B cell (primary cell): ENCODE measurements at places on chromosomes 5 and 9. TPM values are rescaled to one million over a fixed set of nuclear protein-coding genes. Genes with fewer than 3 reads are reported as not detected.
A peak's percentile ranks its signal among the peaks of the same experiment; 100 is the strongest.

GRCh38 chr9:120110520-120110919 is 469.4 kb downstream of the CDK5RAP2 start:
- H3K4me3 ChIP-seq: no peak overlapping the region
- H3K27me3 ChIP-seq: no peaks in the 10 kb centered on the region
- no peak overlapping the region for H3K27ac ChIP-seq
- no peaks in the 10 kb centered on the region for H3K4me1 ChIP-seq
- no peak for DNase-seq

DNA sequence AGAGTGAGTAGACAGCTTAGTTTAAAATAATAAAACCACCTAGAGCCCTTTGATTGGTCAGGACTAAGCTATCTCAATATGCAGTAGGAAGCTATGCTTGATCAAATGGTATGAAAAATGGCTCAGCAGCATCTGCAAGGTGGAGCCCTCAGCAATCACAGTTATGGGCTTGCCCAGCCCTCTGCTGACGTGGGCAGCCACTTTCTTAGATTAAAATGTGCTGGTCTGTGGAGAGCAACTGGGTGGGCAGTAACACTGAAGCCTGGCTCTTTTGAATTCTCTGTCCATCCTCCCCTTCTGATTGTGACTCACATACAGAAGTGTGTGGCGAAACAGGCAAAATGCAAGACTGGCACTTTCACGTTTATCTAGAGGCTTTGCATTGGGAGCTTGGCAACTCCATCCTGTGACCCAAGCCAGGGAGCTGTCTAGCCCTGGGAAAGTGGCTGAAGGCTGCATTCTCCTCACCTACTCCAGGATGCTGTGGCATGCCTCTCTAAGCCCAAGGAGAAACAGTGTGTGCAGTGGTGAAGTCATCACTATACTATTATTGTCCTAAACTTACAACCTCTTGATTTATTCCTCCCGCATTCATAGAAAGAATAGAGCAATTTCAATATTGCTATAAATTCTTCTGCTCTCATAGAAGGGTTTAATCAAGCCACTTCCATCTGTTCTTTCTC is 61.1 kb downstream of the MED10 start:
- no peaks in the 10 kb centered on the region for H3K36me3 ChIP-seq
- no peak overlapping the region for H3K27ac ChIP-seq
- no peaks in the 10 kb centered on the region for H3K4me1 ChIP-seq
- no peak for DNase-seq

GRCh38 chr5:174489215-174489614 is 235.2 kb upstream of the MSX2 start:
- no peak overlapping the region for H3K4me3 ChIP-seq
- H3K4me1 ChIP-seq: no peaks in the 10 kb centered on the region
- H3K36me3 ChIP-seq: no peaks in the 10 kb centered on the region
- no peak for DNase-seq
- H3K27ac ChIP-seq: no peak overlapping the region

COMMD10 gene
- total RNA-seq: 48.2 and 48.7 TPM in 2 replicates

TBC1D2 gene
- total RNA-seq: 4.3 and 5.0 TPM in 2 replicates

GRCh38 chr9:134061688-134062371 is 6.0 kb downstream of the BRD3 start:
- no peaks in the 10 kb centered on the region for H3K27me3 ChIP-seq
- peaks cover 65% of the 10 kb centered on the region for H3K4me1 ChIP-seq
- H3K36me3 ChIP-seq: no peaks in the 10 kb centered on the region

PCDHA9 gene
- total RNA-seq: not detected in 2 replicates

DNA sequence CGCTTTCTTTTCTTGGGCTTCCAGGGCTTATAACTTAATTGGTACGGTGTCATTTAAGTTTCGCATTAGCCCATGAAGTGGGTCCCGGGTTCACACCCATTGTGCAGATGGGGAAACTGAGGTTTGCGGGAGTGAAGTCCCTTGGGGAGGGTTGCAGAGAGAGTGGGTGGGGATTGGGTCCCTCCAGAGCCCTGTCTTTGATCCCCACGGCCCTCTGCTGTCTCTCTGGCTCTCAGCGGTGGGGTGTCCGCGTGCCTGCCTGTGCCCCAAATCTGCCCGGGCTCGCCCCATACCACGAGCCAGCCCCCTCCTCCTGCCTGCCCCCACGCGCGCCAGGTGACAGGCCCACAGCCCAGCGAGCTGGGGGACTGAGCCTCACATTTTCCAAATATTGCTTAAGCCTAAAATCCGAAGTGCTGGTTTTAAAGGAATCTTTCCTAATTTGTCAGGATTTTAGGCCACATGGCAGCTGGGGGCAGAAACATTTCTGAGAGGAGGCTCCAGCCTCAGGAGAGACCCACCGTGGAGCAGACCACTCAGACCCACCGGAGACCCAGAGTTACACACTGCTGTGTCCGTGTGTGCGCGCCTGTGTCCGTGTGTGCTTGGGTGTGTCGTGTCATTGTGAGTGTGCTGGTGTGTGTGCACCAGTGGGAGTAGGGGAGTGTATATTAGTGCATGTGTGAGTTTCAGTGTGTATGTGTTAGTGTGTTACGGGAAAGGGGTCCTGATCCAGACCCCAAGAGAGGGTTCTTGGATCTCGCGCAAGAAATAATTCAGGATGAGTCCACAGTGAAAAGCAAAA is 159.5 kb upstream of the IER5L start:
- peaks cover 42% of the 10 kb centered on the region for H3K27me3 ChIP-seq
- H3K4me1 ChIP-seq: peaks cover 33% of the 10 kb centered on the region
- no peaks in the 10 kb centered on the region for H3K36me3 ChIP-seq
- H3K27ac ChIP-seq: no peak overlapping the region
- H3K4me3 ChIP-seq: no peak overlapping the region

DNA sequence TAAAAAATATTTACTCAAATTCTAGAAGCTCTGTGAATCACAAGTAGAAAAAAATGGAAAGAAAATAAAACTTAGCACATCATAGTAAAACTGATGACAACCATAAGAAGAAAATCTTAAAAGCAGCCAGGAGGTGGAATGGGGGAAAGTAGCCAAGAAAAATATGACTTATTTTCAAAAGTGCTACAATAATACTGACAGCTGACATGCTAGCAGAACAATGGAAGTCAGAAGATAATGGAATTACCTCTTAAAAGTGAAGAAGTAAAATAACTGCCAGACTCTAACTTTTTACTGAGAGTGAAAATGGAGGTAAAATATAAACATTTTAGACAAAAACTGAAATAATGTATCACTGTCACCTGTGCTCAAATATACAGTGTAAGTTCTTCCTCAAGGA is 532.2 kb upstream of the SGCD start:
- H3K36me3 ChIP-seq: no peaks in the 10 kb centered on the region
- no peaks in the 10 kb centered on the region for H3K4me1 ChIP-seq
- no peak for DNase-seq
- H3K4me3 ChIP-seq: no peak overlapping the region
- no peak overlapping the region for H3K27ac ChIP-seq

- DNase-seq: no peak
- H3K27ac ChIP-seq: no peak overlapping the region
- no peaks in the 10 kb centered on the region for H3K4me1 ChIP-seq
- H3K27me3 ChIP-seq: no peaks in the 10 kb centered on the region
These were observed 81.7 kb downstream of the MUSK start for GRCh38 chr9:110750272-110750671.

DNA sequence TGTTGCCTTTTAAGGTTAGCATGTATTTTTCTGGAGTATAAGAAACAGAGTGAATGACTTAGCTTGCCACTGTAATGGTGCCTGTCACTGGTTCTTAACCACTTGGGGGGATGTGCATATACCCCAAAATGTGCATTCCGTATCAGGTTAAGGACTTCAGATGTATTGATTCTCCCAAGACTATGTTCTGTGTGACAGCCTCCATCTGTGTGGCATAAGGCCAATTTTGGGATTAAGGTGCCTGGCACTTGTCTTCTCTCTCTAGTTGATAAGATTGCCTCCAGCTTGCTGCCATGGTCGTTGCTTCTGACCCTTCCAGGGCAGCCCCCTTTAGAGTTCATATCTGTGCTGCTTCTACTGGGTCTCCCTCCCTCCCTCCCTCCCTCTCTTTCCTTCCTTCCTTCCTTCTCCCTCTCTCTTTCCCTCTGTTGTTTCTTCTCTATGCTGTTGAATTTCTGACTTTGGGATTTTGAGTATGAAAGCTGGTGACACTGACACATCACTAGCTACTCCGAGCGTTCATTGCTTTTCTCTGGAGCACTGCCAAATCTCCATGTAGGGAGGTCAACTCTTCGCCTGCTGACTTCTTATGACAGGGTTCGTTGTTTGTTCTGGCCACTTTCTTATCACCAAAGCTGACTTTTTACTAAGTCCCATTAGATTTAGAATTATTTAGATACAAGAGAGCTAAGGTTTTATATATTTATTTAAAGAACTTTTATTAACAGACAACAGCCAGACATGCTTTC is 31.0 kb downstream of the TNFAIP8 start:
- no peaks in the 10 kb centered on the region for H3K27me3 ChIP-seq
- H3K27ac ChIP-seq: peak overlapping the region; percentile 33
- no peaks in the 10 kb centered on the region for H3K36me3 ChIP-seq
- DNase-seq: no peak
